CD4-positive, alpha-beta memory T cell (primary cell): ENCODE measurements at places on chromosomes 3 and 15. TPM values are rescaled to one million over a fixed set of nuclear protein-coding genes. Genes with fewer than 3 reads are reported as not detected.
A peak's percentile ranks its signal among the peaks of the same experiment; 100 is the strongest.

DNA sequence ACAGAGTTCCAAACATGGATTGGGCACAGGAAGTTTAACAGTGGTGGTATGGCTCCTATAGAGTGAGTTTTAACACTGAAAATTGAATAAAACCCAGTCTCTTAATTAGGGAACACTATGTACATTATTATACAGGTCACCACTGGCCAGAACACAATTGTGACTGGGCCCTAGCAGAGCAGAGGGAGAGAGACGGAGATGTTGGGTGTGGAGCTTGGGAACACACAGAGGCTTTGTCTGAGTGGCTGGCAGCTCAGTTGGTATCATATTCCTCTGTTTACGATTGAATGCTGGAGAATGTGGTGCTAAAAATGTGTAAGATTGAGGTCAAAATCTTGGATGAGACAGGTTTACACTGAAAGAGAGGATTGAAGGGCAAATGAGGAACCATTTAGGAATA, 6.8 kb upstream of the MOBP start:
- no peaks in the 10 kb centered on the region for H3K27me3 ChIP-seq
- no peak overlapping the region for H3K27ac ChIP-seq
- H3K4me3 ChIP-seq: no peak overlapping the region
- no peak for DNase-seq

DNA sequence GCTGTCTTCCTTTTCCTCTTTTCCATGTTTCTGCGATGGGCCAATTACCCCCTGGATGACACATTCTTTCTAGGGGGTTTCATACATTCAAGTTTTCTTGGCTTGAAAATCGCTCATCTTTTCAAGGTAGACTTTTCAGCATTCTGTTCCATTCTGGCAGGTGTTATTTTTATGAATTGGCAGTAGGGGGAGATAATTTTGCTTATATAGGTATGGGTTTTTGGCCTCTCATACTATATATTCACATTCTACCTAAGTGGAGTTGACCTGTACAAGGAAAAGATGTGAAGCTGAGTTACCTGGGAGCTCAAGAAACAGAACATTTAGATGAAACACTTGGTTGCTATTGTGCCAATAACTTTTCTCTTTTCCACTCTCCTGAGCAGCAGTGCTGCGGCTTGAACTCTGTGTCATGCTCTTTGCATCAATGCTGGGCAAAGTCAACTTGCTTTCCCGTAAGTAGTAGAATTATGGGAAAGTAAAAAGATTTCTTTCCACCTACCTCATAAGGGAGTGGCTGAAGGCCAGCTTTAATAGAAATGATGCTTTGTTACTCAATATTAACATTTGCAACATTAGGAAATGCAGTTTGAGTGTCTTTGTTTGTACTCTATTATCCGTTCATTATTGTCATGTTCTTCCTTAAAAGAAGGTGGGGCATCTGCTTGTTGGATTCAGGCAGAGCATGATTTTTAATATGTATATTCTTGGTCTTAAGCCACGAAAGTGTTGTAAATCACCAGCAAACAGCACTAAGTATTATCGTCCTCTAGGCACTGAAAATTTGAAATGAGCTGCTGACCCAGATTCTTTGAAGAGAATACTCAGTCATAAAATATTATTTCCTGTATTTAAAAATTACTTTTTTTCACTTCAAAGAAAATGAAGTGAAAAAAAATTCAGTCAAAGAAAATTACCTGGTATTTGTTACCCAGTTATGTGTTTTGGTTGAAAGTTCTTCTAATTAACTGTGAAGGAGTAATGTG, 27.7 kb upstream of the MFSD1 start:
- no peaks in the 10 kb centered on the region for H3K36me3 ChIP-seq
- H3K27me3 ChIP-seq: no peaks in the 10 kb centered on the region
- no peaks in the 10 kb centered on the region for H3K4me1 ChIP-seq
- H3K4me3 ChIP-seq: no peak overlapping the region
- DNase-seq: no peak

- H3K27ac ChIP-seq: no peak within 1 kb of the TSS
- DNase-seq: no peak
- peaks cover 12% of the 10 kb centered on the region for H3K4me1 ChIP-seq
- H3K27me3 ChIP-seq: peaks cover 29% of the 10 kb centered on the region
- H3K36me3 ChIP-seq: no peaks in the 10 kb centered on the region
These were observed at the start of gene ADAMTS7 for GRCh38 chr15:78811124-78811824. TSS of gene ADAMTS7 (minus strand) at chr15:78811464. CDS start at chr15:78811220, 244 bp downstream.

DNA sequence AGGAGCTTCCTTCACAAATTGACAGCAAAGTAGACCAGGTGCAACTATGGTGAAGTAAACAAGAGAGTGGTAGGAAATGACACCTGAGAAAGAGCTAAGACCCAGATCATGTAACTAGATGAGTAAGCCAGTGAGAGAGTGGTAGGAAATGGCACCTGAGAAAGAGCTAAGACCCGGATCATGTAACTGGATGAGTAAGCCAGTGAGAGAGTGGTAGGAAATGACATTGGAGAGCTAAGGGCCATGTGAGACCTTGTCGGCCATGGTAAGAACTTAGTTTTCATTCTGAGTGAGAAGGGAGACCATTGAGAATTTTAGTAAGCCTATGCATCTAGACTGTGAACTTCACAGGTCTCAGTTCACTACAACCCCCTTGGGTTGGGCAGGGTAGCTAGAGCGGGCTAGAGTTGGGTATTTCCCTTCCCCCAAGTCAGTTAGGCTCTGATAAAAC, 5.4 kb upstream of the SENP7 start:
- H3K36me3 ChIP-seq: no peaks in the 10 kb centered on the region
- H3K4me3 ChIP-seq: no peak overlapping the region

- H3K27ac ChIP-seq: no peak overlapping the region
- H3K27me3 ChIP-seq: no peaks in the 10 kb centered on the region
- DNase-seq: no peak
- no peaks in the 10 kb centered on the region for H3K36me3 ChIP-seq
- H3K4me3 ChIP-seq: no peak overlapping the region
These were observed 107.6 kb downstream of the RBPMS2 start for GRCh38 chr15:64667736-64668161.

DNA sequence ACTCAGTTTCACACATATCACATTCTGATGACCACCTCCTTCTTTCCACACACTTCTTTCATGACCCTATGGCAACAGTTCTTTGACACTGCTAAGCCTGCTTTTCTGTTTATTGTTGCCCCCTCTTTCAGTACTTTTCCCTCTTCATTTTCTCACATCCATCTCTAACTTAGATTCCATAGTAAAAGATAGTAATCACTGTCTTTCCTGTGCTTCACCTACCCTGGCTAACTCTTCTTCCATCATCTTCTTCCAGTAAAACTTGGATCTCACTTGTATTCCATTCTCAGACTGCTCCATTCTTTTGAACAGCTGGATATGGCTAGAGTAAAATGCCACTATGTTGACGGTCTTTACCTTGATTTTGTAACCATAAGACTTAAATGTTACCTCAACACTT, 632.6 kb upstream of the TGFBR2 start:
- no peaks in the 10 kb centered on the region for H3K36me3 ChIP-seq
- DNase-seq: no peak
- H3K27me3 ChIP-seq: no peaks in the 10 kb centered on the region
- H3K27ac ChIP-seq: no peak overlapping the region
- no peaks in the 10 kb centered on the region for H3K4me1 ChIP-seq

- peak overlapping the region; percentile 24 for H3K27ac ChIP-seq
- peaks cover 96% of the 10 kb centered on the region for H3K4me1 ChIP-seq
- DNase-seq: no peak
- H3K36me3 ChIP-seq: peaks cover 26% of the 10 kb centered on the region
These were observed 174.7 kb downstream of the MBNL1 start for GRCh38 chr3:152443212-152444023.

GRCh38 chr3:157938154-157938779, 168.0 kb downstream of the SHOX2 start:
- H3K4me3 ChIP-seq: no peak overlapping the region
- no peak overlapping the region for H3K27ac ChIP-seq
- no peaks in the 10 kb centered on the region for H3K36me3 ChIP-seq

GRCh38 chr3:161035711-161036110, 69.4 kb downstream of the B3GALNT1 start:
- no peak overlapping the region for H3K4me3 ChIP-seq
- no peaks in the 10 kb centered on the region for H3K4me1 ChIP-seq
- no peak overlapping the region for H3K27ac ChIP-seq
- no peaks in the 10 kb centered on the region for H3K36me3 ChIP-seq
- no peaks in the 10 kb centered on the region for H3K27me3 ChIP-seq

DNA sequence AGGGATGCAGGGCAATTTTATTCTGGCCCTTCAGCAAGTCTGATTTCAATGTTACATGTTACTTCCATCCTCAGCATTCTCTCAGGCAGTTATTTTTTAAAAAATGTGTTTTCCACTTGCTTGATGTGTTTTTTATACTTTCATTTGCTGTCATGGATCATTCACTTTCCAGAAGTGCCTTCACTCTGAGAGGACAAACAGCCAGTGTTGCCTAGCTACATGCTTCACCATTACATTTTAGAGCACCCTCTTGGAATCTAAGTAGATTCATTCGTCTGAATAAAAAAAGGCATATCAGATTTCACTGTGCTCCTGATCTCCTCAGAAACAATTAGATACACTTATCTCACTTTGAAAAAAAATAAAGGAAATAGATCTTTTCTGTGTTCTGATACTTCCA, 93.6 kb upstream of the POU1F1 start:
- no peak for DNase-seq
- H3K4me3 ChIP-seq: no peak overlapping the region
- no peaks in the 10 kb centered on the region for H3K36me3 ChIP-seq
- H3K27me3 ChIP-seq: no peaks in the 10 kb centered on the region
- no peaks in the 10 kb centered on the region for H3K4me1 ChIP-seq

- peak overlapping the region; percentile 34 for H3K4me3 ChIP-seq
- peak; percentile 93 for DNase-seq
- peak overlapping the region; percentile 90 for H3K27ac ChIP-seq
- H3K4me1 ChIP-seq: peaks cover 41% of the 10 kb centered on the region
- no peaks in the 10 kb centered on the region for H3K36me3 ChIP-seq
These were observed 15.9 kb downstream of the RPLP1 start for GRCh38 chr15:69468241-69469121.

The CAPN3 gene
- 25.0 TPM for total RNA-seq

The GRK7 gene
- total RNA-seq: not detected

The NME9 gene
- total RNA-seq: 1.4 TPM

The STRIT1 gene
- not detected for total RNA-seq
